ENCODE measurements at places on chromosomes 1 and 21. TPM values are rescaled to one million over a fixed set of nuclear protein-coding genes. Genes with fewer than 3 reads are reported as not detected.

DNA sequence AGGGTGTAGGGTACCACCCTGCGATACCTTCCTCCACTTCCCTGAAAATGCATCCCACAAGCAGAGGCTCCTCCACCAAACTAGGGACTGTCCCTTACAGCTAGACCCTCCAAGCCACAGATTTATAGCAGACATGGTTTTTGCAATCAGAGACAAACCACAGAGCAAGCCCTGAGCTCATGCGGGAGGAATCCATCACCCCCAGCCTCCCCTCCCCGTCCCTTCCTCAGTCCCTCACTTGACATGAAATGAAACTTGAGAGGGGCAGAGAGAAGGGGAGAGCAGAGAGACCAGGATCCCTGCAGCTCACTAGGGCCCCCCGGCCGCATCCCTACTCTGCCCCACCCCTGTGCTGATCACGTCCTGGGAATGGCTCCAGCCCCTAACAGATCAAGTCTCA, 94.9 kb downstream of the MRPL37 start:
- no peak for DNase-seq

DNA sequence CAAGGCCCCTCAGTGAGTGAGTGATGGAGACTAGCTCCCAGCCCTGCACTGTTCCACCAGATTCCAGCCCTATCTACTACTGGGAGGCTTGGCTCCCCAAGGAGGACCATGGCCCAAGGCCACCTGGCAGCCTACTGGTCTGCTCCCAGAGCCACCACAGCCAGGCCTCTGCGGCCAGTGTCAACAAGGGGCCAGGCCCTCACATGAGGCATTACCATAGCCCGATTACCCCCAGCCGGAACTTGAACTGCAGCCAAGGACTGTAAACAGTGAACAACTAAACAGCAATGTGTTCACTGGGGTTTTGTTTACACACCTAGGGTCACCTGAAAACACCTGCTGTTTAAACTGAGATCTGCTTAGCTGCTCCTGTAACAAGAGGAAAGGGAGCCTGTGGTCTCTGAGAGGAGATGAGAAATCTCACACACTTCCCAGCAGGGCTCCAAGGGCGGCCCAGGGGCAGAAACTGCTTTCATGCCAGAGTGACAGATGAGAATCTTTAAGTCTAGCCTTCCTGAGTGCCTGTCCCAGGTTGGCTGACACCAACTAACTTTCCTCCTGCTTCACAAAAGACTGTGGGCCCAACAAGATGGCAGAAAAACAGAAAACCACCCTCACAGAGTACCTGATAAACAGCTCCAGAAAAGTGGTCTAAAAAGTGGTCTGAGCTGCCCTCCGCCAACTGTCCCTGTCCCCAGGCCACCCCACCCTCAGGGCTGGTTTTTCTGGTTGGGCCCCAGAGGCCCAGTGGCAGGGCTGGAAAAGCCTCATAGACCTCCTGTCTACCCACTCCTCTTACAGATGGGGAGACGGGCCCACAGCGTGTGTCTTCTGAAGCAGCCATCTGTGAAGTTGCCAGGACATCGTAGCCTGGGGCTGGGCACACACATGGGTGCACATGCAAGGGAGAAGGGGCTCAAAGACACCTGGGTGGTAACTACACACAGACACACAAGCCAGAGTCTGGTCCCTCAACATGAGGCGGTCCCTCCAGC, 28.8 kb downstream of the MEF2D start:
- no peak for DNase-seq

GRCh38 chr1:159970932-159971342, 16.9 kb upstream of the SLAMF9 start:
- peak; percentile 31 for DNase-seq

The OR14K1 gene
- not detected for total RNA-seq

DNA sequence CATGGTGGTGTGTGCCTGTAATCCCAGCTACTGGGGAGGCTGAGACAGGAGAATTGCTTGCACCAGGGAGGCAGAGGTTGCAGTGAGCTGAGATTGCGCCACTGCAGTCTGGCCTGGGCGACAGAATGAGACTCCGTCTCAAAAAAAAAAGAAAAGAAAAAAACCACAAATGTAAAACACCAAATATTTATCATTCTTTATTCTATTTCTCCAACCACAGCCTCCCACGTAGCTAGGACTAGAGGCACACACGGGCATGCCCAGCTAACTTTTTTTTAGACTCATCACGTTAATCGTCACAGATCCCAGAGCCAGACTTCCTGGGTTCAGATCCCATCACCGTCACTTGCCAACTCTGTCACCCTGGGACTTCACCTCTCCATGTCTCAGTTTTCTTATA, 13.5 kb downstream of the DNAJC16 start:
- DNase-seq: no peak

The FAM110D gene
- 0.38 TPM for total RNA-seq

The HSD3B2 gene
- total RNA-seq: 6.1 TPM

DNA sequence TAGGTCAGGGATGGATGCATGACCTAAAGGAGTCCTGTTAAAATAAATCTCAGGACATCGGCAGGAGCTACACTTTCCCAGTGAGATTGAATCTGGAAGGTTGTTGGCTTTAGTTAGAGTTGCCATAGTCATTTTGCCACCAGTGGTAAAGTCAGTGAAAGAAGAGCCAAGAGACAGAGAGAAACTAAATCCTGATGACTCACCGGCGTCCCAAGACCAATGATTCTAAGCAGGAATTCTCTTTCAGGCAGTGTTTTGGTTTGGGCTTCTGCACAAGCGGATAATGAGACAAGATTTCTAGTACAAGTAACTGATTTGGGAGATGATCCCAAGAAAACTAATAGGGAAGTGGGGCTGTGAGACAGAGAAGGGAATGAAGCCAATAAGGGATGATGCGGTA, 88.8 kb upstream of the ETS2 start:
- no peak for DNase-seq

The ATG4C gene
- 13.4 TPM for total RNA-seq
